ENCODE measurements at places on chromosomes 11 and 22.

GRCh38 chr22:38273135-38273826, 471 bp upstream of the TMEM184B start:
- no peak for DNase-seq

DNA sequence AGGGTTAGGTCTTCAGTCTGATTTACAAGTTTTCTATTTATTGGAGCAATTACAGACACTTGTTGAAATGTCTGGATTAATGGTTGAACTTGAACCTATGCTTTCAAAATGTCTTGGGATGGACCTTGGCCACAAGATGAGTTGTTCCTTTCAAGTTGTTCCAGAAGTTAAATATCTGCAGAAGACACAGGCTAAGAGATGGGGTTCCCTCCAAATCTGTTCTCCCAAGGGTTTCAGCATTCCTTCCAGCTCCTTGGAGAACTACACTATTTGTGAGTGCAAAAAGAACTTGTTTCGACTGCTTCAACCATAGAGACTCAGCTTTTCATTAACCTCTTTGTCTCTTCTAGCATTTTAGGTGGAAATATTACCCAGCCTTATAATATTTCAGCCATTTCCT, 189.0 kb upstream of the BLID start:
- no peak for DNase-seq

- DNase-seq = peak; percentile 49
Measured at GRCh38 chr22:20430720-20431510, 6.7 kb downstream of the SCARF2 start.

GRCh38 chr11:4441515-4441914, 7.6 kb upstream of the OR52K2 start:
- DNase-seq = no peak

GRCh38 chr11:109303342-109303741, 118.6 kb upstream of the C11orf87 start:
- DNase-seq = no peak

DNA sequence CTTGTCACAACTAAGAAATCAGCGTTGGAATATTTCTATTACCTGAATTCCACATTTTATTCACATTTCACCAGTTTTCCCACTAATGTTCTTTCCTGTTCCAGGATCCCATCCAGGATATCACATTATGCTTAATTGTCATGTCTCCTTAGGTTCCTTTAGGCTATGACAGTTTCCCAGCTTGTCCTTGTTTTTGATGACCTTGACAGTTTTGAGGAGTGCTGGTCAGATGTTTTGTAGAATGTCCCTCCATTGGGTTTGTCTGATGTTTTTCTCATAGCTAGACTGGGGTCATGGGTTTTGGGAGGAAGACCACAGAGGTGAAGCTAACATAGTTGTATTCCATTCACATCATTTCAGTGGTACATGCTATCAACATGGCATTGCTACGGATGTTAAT, 80.8 kb upstream of the HEPHL1 start:
- DNase-seq = no peak

- DNase-seq = no peak
Measured at GRCh38 chr11:59754494-59754858, 700 bp upstream of the STX3 start.

GRCh38 chr11:76653012-76653673, 17.4 kb downstream of the LRRC32 start:
- DNase-seq = no peak
